ENCODE measurements at places on chromosomes 5 and 9. TPM values are rescaled to one million over a fixed set of nuclear protein-coding genes. Genes with fewer than 3 reads are reported as not detected.

The NELFB gene
- total RNA-seq: 94.7 TPM

The NME5 gene
- total RNA-seq: 0.74 TPM

The PCDHAC1 gene
- 8.2 TPM for total RNA-seq

The ACTBL2 gene
- not detected for total RNA-seq

- no peak for DNase-seq
Observed at GRCh38 chr5:78983601-78984438, 1.3 kb downstream of the ARSB start.

GRCh38 chr5:66689522-66690220 lies 93.5 kb downstream of the MAST4 start:
- no peak for DNase-seq

DNA sequence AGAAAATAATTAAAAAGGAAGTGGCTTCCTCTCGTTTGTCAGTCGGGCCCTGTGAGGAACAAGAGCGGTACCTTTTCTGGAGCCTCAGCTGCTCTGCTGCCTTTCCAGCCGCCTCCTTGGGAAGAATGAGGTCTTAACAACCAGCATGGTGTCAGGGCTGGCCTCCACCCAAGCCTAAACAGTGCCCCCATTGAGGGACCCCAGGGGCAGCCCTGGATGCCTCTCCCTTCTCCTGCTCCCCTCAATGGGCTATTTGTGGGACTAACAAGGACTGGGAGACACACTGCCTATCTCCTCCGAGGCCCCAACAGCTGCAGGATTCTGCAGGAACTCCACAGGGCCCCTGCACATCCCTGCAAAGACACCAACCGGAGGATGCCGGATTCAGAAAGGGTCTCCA lies 155.4 kb upstream of the MAP3K1 start:
- no peak for DNase-seq

DNA sequence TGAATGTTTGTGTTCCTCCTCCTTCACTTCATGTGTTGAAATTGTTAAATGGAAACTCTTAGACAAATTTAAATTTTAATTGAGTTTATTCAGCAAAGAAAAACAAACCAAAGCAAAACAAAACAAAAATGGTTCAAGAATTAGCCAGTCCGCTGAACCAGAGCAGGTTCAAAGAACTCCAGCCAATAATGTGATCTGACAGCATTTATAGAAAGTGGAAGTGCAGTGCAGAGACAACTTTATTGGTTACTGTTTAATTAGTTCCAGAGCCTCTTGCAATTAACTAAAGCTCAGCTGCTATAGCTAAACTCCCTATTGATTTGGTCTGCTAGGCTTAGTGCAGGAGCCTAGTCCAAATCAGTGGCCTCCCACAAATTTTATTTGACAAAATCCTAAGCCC lies 132.9 kb downstream of the RNF180 start:
- DNase-seq: no peak

DNA sequence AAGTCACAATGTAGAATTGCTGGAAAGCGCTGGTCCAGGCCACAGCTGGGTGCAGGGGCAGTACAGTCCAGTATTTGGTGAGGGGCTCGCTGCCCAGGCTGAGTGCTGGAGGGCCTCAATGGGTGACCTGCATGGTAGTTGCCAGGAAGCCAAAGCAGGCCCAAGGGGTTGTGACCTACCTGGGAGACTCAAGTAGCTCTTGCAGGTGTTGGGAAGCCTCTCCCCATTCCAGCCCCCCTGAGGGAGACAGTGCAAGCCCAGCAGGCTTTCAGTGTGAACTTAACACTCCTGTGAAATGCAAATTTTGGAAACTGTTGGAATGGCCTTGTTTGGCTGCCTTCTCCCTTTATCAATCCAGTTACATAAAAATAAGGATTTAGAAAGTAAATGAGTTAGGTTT lies 13.9 kb downstream of the KDM4C start:
- DNase-seq: peak; percentile 62

DNA sequence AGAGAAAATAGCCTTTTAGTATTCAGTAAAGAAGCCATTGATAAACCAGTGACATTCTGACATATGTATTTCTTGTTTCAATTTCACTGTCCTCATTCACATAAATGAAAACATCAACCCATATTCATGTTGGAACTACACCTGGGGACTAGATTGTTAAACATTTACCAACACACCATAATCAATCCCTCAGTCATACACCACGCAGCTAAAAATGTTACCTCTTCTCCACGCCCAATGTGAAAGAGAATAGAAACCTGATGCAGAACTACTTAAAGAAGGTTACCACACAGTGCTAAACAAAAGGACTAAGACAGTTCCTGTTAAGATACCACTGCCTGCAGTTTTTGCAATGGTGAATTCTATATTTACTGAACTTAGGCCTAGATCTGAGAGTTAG lies 518.9 kb downstream of the PRELID2 start:
- no peak for DNase-seq
